ENCODE measurements at places on chromosomes 2 and 18. TPM values are rescaled to one million over a fixed set of nuclear protein-coding genes. Genes with fewer than 3 reads are reported as not detected.

DNA sequence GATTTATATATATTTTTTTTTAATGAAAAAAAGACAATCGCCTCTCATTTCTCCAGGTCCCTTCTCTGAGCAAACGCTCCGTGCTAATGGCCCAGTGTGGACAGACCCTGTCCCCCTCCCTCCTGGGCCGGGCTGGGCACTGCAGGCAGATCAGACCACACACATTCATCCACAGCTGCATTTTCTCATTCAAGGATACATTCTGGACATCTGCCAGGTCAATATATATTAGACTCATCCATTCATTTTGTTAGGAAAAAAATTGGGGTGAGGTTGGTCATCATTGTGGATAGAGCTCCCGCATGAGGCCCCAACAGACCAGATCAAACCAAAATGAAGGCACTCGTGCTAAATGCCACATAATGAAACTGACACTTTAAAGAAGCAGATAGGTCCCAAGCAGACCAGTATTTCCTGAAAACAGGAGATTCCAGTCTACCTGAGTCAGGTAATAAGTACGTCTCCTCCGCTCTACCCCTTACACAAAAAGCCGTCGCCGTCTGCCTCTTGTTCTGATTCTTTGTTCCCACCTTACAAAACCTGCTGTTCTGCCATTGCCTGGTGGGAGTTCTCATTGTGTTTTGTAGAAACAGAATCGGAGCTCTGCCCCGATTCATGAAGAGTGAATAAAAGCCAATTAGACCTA lies 15.4 kb upstream of the OTOS start:
- DNase-seq, result no peak

DNA sequence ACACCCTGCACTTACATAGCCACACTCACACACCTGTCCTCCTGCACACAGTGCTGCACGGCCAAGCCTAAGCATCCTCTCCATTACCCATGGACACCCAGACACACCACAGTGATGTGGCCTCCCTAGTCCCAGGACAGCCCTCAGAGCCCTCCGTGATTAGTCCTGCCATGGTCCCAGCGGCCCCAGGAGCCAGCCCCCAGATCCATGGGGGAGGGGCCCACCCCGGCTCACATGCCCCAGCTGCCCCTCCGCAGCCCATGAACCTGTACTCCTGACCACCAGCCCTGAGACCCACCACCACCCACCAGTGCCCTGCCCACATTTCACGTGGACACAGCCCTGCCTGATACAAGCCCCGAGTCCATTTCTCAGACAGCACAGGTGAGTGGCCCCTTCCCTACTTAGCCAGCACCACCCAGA lies 8.1 kb upstream of the DUSP2 start:
- no peak for DNase-seq

DNA sequence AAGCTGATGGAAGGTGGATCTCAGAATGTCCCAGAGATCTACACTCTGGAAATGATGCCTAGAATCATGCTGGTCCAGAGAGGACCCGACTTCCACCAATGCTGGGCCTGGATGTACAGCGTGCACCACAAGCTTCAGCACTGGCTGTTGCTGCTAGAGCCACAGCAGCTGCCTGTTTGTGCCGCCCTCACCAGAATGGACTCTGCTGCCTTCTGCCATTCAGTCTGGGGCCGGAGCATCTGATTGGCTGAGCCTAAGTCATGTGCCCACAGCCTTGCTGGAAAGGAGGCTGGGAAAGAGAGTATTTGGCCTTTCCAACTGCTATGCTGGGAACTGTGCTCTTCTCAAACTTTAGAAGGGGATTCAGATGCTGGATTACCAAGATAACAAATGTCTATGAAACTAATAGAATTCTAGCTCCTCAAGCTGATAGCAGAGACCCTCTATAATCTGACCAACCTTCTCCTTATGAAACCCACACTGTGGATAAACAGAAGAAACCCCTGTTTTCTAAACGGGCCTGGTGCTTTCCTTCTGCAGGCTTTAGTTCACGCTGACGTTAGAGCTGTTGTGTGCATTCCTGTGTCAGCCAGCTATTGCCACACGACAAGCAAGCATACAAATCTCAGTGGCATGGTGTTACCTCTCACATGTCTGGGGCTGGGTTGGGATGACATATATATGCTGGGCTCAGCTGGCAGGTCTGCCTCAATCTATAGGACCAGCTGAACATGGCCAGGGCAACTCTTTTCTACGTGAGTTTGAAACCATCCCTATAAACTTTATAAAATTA lies 4.1 kb upstream of the LOXHD1 start:
- DNase-seq, result peak; percentile 27

- DNase-seq, result peak; percentile 24
Observed at GRCh38 chr2:215929602-215930335, 83.6 kb downstream of the MREG start.

DNA sequence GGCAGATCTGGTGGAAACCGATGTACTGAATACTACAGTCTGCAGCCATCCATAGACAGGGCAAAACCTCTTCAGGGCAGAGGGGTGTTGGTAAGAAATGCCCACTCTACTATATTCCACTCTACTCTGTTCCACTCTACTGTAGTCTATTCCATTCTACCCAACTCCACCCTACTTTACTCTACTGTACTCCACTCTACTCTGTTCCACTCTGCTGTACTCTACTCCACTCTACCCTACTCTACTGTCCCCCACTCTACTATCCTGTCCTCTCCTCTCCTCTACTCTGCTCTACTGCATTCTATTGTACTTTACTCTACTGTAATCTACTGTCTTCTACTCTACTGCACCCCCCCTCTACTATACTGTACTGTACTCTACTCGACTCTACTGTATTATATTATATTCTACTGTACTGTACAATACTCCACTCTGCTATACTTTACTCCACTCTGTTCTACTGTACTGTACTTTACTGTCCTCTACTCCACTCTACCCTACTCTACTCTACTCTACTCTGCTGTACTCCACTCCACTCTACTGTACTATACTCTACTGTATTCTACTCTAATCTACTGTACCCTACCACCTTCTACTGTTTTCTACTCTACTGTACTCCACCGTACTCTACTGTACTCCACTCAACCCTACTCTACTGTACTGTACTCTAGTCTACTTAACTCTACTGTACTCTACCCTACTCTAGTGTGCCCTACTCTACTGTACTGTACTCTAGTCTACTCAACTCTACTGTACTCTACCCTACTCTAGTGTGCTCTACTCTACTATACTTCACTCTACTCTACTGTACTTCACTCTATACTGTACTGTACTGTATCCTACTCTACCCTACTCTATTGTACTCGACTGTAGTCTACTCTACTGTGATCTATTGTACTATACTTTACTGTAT lies 17.0 kb upstream of the FOXI3 start:
- DNase-seq, result no peak

DNA sequence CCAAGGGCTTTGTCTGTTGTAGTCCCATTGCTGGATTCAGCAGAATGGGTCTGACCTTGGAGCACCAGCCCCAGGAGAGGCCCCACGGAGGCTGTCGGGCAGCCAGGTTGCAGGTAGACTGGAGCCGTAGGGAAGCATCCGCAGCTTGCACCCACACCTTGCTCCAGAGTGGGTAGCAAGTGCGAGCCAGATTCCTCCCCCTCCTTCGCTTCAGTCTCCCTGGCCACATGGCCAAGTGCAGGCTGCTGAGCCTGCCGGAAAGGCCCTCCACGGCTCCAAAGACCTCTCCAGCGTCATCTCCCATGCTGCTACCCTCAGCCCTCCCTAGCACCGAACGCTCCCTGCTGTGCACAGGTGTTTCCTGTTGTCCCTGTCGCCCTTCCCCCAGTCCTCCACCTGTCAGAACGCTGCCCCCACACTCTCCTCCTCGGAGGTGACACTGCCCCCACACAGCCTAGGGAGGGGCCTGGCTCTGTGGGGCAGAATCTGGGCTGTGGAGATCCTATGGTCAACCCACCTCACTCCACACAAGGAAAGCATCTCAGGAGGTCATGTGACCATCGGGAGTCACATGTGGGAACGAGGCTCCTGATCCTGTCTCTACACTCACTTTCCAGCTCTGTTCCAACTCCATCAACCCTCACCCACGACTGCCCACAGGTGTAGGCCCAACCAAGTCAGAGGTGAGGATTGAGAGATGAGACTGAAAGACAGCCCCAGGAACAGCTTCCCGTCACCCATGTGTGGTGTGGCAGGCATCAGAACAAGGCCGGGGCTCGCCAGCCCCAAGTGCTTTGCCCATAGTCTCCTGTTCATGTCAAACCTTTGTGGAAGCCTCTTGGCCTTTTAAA lies 8.3 kb downstream of the KCNF1 start:
- no peak for DNase-seq

DNA sequence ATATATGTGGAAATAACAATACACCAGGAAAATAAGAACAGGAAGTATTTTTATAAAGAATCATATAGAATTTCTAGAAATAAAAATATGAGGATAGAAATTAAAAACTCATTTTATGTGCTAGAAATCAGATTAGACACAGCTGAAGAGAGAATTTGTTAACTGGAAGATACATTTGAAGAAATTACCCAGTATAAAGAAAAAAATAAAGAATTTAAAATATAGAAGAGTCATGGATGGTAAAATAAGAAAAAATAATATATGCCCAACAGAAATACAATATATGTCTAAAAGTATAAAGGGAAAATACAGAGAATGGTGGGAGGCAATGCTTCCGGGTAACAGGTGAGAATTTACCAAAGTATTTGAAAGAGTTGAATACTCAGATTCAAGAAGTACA lies 539.9 kb downstream of the NR4A2 start:
- DNase-seq, result no peak

GRCh38 chr2:195543902-195544894 lies 112.8 kb upstream of the SLC39A10 start:
- peak; percentile 66 for DNase-seq

DNA sequence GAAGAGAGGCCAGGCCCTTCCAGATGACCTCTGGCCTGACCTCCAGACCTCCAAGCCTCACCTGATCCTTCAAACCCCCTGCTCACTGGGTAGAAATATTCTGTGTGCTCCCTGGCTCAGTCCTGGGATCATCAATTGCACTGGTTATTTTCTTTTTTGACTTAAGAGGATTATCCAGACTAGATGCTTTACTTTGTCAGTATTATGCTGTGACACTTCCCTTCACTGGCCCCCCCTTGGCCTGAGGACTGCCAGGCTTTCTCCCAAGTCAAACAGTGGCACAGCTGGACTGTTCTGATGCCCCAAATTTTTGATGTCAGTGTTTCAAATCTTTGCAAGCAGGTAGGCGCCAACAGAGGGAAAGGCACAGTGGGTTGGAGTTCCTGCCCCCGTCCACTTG lies 156.3 kb upstream of the SKOR2 start:
- DNase-seq, result no peak

DNA sequence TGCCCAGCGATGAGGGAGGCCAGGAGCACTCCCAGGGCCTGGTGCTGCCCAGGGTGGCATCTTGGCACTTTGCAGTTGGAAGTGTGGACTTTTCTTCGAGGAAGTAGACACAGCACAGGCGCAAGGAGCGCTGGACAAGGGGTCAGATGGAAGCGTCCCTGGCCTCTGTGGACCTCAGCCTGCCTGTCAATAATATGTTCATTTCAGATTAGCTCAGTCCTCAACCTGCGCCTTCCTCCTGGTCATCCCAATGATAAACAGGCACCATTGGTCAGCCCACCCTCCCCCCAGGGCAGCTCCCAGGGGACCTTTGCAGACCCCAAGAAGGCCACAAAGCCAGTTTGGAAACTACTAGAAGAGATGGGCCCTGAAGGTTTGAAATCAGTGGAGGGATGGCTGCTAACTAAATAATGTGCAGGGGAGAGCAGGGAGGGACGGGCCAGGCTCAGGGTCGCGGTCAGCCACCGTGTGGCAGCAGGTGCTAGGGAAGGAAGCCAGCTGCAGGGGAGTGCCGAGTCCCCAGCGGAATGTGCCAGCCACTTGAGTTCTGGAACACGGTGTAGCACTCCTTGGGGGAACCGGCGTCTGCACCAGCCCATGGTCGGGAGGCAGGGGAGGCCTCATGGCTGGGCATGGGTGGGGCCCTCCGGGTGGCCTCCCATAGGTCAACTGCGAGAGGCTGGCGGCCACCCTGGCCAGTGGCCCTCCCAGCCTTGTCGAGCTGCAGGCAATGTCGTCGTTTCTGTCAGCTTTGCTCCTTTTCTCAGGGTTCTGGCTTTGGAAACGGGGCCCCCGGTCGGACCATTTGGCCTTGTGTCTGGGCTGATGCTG lies 59.9 kb downstream of the ADI1 start:
- DNase-seq, result no peak

- DNase-seq, result peak; percentile 90
Observed at GRCh38 chr2:109663721-109664120, 49.6 kb downstream of the SOWAHC start.

- DNase-seq, result peak; percentile 66
Observed at GRCh38 chr2:26946841-26947784, 23.3 kb upstream of the MAPRE3 start.

DNA sequence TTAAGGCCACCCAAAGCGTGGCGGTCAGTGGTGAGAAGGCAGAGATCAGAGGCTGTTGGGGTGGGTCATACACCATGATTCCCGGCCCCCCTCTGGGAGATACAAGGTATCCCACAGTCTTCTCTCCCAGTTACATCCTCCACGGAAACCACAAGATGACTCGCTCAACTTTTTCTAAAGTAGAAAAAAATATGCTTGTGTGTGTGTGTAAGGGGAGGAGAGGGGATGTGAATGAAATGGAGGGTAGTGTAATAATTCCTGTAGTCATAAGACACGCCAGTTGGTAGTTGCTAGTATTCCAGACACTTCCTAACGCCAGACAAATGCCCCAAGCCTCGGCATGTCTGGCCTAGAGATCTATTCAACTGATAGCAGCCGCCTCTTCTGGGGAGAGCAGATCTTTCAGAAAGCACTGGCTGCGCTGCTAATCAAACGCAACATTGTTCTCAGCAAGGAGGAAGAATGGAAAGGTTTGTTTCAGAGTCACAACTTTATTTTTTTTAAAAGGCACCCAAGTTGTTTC lies 143.5 kb downstream of the TGIF1 start:
- peak; percentile 95 for DNase-seq

Gene C2orf78
- total RNA-seq, result not detected

Gene MSTN
- total RNA-seq, result 0.26 TPM

Gene AGXT
- not detected for total RNA-seq

Gene ALPP
- not detected for total RNA-seq

Gene ZNF638
- total RNA-seq, result 125 TPM

Gene NCKAP5
- total RNA-seq, result 2.6 TPM

Gene IL18R1
- 5.4 TPM for total RNA-seq

Gene DPP10
- total RNA-seq, result not detected

Data from fibroblast of lung (primary cell).